AG04449 (cell line): ENCODE measurements at places on chromosomes 5 and 9.

- DNase-seq: no peak
Observed at GRCh38 chr9:135985889-135986288, 24.7 kb upstream of the UBAC1 start.

DNA sequence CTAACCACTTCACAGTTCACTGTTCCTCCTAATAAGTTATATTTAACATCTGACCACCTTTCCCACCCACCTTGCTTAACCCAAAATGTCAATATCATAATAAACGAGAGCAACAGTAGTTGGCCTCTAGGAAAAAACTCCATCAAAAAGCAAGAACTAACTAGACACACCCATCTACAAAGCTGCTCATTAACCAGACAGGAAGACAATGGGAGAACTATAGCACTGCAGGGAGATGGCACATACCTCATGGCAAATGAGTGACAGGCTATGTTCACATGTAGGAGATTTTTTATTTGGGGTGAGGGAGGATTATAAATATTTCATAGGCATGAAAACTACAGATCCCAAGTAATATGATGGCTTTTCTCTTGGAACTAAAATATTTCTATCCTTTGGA is 23.6 kb upstream of the CDK5RAP2 start:
- no peak for DNase-seq

- no peak for DNase-seq
Observed at GRCh38 chr5:141870228-141870627, 8.0 kb downstream of the PCDH1 start.

DNA sequence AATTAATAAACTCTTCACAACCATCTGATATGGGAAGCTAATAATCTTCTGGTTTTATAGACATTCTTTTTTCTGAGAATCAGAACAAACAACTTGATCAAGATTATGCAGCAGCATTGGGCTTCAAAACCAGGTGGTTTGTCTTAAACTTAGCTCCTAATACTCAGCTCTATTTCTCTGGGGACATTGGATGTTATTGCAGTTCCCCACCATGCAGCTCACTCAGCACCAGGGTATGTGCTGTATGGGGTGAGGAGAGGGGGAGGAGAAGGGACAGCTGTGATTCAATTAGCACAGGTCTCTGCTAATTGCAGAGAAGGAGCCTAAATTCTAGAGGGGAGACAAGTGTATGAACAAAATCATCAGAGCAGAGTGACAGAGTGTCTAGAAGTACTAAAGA is 210.7 kb upstream of the TNC start:
- no peak for DNase-seq

DNA sequence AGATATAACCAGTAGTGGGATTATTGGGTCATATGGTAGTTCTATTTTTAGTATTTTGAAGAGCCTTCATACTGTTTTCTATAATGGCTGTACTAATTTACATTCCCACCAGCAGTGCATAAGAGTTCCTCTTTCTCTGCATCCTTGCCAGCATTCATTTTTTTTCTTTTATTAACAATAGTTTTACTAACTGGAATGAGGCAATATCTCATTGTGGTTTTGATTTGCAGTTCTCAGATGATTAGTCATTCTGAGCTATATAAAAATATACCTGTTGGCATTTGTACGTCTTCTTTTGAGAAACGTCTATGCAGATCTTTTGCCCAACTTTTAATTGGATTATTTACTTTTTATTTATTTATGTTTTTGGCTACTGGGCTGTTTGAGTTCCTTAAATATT is 1579.3 kb upstream of the CDH6 start:
- DNase-seq: no peak

DNA sequence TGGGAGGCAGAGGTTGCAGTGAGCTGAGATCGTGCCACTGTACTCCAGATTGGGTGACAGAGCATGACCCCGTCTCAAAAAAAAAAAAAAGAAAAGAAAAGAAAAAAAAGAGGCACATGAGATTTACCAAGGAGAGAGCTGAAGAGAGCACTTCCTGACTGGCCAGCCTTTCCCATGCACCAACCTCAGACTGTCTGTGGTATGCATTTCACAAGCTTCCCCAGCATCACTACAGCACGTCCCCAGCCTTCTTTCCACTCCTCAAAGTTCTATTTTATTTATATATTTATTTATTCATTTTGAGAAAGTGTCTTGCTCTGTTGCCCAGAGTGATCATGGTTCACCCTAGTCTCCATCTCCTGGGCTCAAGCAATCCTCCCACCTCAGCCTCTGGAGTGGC is 13.6 kb upstream of the FUBP3 start:
- DNase-seq: no peak

DNA sequence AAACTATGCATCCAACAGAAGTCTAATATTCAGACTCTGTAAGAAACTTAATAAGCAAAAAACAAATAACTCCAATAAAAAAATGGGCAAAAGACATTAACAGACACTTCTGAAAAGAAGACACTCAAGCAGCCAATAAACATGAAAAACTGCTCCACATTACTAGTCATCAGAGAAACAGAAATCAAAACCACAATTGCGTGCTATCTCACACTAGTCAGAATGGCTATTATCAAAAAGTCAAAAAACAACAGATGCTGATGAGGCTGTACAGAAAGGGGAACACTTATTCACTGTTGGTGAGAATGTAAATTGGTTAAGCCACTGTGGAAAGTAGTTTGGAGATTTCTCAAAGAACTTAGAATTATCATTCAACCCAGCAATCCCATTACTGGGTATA is 101.2 kb upstream of the TRIM32 start:
- DNase-seq: no peak

- DNase-seq: no peak
Observed at GRCh38 chr9:5326893-5327548, 12.7 kb downstream of the RLN1 start.

GRCh38 chr5:73835726-73836125 is 209.7 kb downstream of the ARHGEF28 start:
- no peak for DNase-seq

DNA sequence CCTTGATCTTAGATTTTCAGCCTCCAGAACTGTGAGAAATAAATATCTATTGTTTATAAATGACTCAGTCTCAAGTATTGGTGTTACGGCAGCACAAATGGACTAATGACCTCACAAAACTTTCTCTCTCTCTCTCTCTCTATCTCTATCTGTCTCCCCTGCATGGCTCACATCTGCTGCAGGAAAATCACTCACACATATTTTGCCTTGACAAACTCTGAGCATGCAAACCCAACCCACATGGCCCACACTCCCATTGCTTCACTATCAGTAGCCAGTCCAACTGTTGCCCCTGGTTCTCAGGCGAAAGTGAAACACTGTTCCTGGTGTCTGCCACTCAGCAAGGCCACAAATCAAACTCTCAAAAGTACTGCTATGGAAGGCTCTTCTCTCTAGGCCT is 66.4 kb upstream of the PIK3R1 start:
- no peak for DNase-seq

DNA sequence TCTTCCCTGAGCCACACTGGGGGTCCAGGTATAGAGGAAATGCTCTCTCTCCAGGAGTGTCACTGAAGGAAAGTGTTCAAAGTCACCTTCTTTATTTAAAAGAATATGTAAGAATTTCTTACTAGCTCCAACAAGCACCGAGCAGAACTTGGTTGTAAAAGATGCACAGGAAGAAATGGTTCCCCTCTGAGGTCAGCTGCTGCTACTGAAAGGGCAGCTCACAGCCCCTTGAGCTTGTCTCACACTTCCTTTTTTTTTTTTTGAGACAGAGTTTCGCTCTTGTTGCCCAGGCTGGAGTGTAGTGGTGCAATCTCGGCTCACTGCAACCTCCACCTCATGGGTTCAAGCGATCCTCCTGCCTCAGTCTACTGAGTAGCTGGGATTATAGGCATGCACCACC is 77.2 kb downstream of the PRRT1B start:
- DNase-seq: no peak

DNA sequence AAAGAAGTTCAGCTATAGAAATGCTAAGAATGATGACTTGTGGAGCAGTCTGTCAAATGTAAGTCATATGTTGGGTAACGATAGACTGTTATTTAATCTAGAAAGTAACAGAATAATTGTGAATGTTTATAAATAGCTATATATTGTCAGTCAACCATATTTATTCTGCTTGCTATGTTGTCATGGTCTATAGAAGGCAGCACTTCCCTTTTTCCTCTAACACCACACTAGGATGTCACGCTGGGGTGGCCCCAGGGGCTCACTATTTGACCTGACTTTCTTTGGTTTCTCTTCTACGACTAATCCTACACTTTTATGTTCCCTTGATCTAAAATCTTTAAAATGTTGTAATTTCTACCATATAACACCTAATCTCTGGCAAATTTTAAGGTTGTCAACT is 20.5 kb downstream of the ERAP2 start:
- DNase-seq: no peak

- peak; percentile 33 for DNase-seq
Observed at GRCh38 chr5:38598994-38599617, 42.7 kb upstream of the LIFR start.

- DNase-seq: no peak
Observed at GRCh38 chr9:125993466-125993865, 246.3 kb downstream of the PBX3 start.

- no peak for DNase-seq
Observed at GRCh38 chr5:172424111-172424490, 30.2 kb downstream of the SH3PXD2B start.

DNA sequence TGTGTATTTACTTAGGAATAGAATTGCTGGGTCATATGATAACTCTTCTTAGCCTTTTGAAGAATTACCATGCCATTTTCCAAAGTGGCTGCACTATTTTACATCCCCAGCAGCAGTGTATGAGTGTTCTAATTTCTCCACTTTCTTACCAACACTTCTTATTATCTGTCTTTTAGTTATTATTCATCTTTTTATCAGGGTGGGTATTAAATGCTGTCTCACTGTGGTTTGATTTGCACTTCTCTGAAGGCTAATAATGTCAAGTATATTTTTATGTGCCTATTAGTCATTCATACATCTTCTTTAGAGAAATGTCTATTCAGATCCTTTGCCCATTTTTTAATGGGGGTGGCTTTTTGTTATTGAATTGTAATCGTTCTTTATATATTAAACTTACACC is 36.8 kb downstream of the SLC1A3 start:
- no peak for DNase-seq

- no peak for DNase-seq
Observed at GRCh38 chr5:88183255-88183654, 85.4 kb downstream of the TMEM161B start.

DNA sequence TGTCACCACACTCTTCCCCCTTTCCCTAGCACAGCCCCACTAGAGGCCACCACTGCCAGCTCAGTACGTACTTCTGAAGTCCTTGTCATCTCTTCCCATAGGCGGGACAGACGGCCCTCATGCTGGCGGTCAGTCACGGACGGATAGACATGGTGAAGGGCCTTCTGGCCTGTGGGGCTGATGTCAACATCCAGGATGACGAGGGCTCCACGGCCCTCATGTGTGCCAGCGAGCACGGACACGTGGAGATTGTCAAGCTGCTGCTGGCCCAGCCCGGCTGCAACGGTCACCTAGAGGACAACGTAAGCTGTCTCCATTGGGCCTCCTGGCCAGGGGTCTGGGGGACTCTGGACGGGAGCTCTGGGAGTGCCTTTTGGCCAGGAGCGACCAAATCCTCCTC is 99.4 kb upstream of the DMRT1 start:
- no peak for DNase-seq

GRCh38 chr5:15798006-15798405 is 298.0 kb downstream of the FBXL7 start:
- DNase-seq: no peak

GRCh38 chr9:5482194-5482593 is 28.1 kb upstream of the PDCD1LG2 start:
- DNase-seq: no peak

DNA sequence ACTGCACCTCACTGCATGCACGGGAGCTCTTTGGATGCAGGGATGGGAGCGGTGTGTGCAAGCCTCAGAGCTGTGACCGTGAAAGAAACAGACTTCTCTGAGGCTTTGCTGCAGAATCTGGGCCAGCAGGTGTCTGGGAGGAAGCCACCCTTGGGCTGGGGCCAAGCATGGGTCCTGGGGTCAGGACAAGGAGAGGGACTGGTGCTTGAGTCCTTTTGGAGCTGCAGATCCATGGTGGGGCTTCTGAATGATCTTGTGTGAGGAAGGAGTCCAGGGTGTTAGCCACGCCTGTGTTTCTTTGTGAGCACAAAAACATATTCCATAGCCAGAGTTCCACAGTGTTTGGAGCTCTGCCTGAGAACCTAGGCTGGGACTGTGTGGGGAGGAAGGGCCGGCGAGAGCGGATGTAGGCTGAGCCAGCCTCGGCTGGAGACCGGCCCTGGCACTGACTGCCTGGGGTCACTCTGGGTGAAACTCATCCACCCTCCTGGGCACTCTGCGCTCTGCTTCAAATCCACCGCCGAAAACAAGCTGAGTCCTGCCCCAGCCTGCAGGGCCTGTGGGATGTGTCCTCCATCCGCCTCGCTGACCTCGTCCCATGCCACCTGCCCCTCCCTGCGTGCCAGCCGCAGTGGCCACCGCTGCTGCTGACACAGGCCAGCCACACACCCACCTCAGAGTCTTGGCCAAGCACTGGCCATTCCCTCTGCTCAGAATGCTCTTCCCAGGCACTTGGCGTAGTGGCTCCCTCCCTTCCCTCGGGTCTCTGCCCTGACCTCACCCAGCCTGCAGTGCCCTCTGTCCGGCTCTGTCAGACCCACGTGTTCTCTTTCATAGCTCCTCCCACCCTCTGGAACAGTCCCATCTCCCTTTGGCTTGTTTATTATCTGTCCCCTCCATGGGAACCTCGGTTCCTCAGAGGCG is 26.7 kb downstream of the ERGIC1 start:
- DNase-seq: no peak

- no peak for DNase-seq
Observed at GRCh38 chr9:114112325-114112724, 13.2 kb upstream of the KIF12 start.

GRCh38 chr9:81874931-81875330 is 53.3 kb upstream of the SPATA31D4 start:
- DNase-seq: peak; percentile 69

GRCh38 chr9:130938652-130939404 is at the start of gene FIBCD1:
Gene FIBCD1 (minus strand): TSS chr9:130939247. CDS start chr9:130938607, 640 bp downstream.
- DNase-seq: no peak
